AG10803 (cell line): ENCODE measurements at places on chromosomes 4 and X.

GRCh38 chr4:110085131-110085530 is 113.3 kb downstream of the ELOVL6 start:
- no peak for DNase-seq

- no peak for DNase-seq
Observed at GRCh38 chr4:60981534-60981933, 218.6 kb upstream of the ADGRL3 start.

GRCh38 chr4:88858752-88859151 is 161.1 kb upstream of the NAP1L5 start:
- no peak for DNase-seq

GRCh38 chrX:38192007-38192810 is 28.5 kb downstream of the SRPX start:
- DNase-seq: peak; percentile 22

DNA sequence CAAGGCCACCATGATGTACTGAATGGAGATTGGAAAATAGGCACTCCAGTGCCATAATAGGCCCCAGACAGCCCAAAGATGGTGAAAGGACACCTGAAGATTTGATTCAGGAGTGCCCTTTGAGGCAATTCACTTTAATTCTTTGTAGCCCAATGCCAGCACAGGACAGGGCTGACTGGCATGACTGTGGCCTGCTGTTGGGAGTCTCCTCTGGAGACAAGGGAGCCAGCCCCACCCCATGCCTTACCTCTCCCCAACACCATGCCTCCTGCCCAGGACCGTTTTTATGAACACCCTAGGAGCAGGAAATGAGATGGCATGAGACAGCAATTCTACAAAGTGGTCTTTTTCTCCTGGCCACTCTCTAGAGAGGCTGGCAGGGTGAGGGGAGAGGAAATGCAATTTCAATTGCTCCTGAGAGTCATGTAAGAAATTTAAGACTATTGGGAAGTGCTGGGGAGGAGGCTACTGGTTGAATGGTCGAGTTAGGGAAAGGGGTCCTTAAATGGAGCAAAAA is 94.2 kb upstream of the MAMLD1 start:
- no peak for DNase-seq

DNA sequence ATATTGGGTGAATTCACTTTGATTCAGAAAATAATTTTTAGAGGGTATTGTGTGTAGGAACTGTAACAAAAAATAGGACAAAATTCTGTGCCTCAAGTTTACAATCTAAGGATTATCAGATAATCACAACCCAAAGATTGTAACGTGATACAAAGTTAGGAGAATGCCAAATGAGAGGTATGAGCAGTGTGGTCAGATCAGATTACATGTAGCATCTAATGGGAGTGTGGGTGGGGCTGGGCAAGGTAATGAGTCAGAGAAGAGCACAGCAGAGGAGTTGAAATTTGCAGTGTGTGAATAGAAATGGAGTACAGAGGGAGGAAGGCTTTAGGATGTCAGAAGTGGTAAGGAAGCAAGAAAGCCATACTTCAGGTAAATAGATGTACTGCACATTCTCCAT is 103.4 kb upstream of the TEX13A start:
- DNase-seq: no peak

- DNase-seq: no peak
Observed at GRCh38 chrX:48578661-48579128, 4.4 kb downstream of the RBM3 start.

GRCh38 chr4:167290678-167291077 is 56.4 kb upstream of the SPOCK3 start:
- no peak for DNase-seq

DNA sequence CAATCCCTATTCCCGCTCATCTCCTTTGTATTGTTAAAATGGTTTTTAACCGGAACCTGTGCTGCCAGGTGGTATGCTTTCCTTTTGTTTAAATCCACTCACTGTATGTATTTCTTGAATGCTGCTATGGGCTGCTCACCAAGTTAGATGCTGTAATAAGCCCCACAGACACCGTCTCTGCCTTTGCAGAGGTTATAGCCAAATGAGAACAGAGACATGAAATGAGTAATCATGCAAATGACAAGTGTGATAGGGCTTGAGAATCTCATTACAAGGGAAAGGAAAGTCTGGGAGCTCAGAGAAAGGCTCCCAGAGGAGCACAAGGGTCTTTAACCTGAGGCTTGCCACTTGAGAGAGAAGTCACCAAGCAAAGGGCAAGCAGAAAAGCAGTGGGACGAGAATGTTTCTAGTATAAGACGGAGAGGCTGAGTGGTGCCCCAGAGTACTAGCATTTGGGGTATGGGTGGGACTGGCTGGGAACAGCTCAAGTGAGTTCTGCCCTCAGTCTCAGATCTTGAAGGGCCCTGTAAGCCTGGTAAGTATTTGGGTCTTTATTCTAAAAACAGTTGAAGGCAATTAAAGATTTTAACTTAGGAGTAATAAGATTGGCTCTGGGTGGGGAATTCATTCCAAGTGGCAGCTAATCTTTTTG is 110.8 kb upstream of the H2AZ1 start:
- no peak for DNase-seq
